ENCODE measurements at places on chromosomes 2 and 18.

GRCh38 chr2:237445611-237446337 is 31.8 kb upstream of the COL6A3 start:
- DNase-seq: no peak

DNA sequence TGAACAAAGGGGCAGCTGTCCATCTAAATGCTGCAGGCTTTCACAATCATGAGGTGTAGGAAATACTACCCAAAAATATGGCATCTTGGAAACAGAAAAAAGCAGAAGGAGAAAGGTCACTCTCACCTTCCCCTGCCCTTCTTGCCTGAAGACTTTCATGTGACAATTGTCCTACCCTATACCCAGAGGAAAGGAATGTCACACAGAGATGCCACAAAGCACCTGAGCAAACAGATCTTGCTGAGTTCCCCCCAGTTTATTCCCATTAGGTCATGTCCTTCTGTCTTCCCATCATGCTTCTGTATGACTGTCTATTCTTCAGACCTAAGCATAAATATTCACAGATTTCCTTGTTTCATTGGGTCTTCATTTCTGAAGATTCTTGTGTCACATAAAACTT is 116.6 kb upstream of the MSH6 start:
- no peak for DNase-seq

GRCh38 chr2:19687017-19687659 is 214.6 kb downstream of the TTC32 start:
- no peak for DNase-seq

DNA sequence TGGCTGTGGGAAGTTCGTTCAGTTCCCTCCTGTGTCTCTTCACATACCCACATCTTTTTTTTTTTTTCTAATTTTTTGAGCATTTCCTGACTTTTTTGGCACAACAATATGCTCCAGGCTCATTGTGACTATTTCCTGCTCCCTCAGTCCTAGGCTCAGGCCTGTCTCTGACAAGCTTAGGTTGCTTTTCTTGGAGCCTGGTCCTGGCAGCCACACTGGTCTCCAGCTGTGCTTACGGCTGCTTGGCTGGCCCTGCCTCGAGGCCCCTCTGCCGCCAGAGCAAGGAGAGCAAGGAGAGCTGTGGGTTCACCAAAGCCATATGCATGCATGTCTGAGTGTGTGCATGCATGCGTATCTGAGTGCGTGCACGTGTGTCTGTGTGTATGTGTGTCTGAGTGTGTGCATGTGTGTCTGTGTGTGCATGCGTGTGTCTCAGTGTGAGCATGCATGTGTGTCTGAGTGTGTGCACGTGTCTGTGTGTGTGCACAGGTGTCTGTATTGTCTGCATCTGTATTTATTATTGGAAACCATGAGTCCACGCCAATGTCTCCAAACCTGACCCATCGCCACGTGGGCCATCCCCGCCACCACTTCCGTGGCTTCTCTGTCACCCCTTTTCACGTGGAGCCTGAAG is 766.1 kb upstream of the SALL3 start:
- DNase-seq: no peak

GRCh38 chr2:33509908-33510585 is 33.6 kb downstream of the RASGRP3 start:
- no peak for DNase-seq

- no peak for DNase-seq
Measured at GRCh38 chr2:159168707-159169106, 117.8 kb downstream of the WDSUB1 start.
